ENCODE measurements at places on chromosomes 4 and X. TPM values are rescaled to one million over a fixed set of nuclear protein-coding genes. Genes with fewer than 3 reads are reported as not detected.

FGB gene
- not detected for total RNA-seq

RPA4 gene
- 0.72 TPM for total RNA-seq

RPL36A gene
- total RNA-seq, result 453 TPM

FATE1 gene
- total RNA-seq, result not detected

PNMA6E gene
- not detected for total RNA-seq

SPINK2 gene
- total RNA-seq, result not detected

CAPN6 gene
- total RNA-seq, result 0.13 TPM

MAPK10 gene
- 1.4 TPM for total RNA-seq

Measured in epithelial cell of alveolus of lung (primary cell).